ENCODE measurements at places on chromosomes 6 and 20. TPM values are rescaled to one million over a fixed set of nuclear protein-coding genes. Genes with fewer than 3 reads are reported as not detected.

GRCh38 chr6:44224029-44224964, 902 bp downstream of the SLC29A1 start:
- H3K27me3 ChIP-seq = no peaks in the 10 kb centered on the region
- peak overlapping the region; percentile 12 for H3K27ac ChIP-seq
- H3K4me1 ChIP-seq = peaks cover 40% of the 10 kb centered on the region
- peak; percentile 58 for DNase-seq
- peaks cover 15% of the 10 kb centered on the region for H3K36me3 ChIP-seq

DNA sequence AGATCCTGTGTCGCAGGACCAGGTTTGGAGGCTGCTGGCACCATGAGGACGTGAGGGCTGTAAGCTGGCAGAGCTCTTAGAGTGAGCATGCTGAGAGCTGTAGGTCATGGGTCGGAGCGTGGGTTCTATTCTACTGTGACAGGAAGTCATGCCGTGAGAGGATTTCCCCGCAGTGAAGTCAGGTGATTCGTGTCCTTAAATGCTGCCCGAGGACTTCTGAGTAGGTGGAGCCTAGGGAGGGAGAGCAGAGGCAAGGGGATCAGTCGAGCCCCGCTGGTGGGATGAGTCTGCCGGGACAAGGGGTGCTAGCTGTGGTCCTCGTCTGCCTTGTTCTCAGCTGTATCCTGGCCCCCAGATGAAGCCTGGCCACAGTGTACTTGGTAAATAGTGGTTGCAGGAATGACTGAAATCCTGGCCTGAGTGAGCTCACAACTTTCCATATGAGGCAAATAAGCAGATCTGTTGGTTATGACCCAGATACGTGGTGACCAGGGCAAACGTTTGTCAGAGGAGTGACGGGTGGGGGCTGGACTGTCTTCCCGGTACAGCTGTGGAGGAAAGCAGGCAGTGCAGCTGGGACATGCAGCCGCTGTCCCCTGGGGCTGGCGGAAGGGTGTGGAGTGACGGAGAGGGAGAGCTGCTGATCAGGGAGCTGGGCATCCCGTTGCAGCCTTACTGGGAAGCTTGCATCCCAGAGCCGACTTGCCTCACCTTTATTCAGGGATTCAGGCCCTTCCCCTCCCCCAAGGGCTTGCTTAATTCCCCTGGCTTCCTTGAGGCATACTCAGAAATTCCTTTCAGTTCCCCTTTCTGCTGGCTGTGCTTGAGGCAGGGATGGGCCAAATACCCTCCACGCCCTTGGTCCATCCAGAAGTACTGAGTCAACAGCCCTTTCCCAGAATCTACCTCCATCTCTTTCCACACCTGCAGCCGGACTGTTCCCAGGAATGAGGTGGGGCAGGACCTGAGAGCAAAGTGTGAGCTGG, 250.9 kb upstream of the RREB1 start:
- H3K27ac ChIP-seq = peak overlapping the region; percentile 92
- no peaks in the 10 kb centered on the region for H3K36me3 ChIP-seq
- peak; percentile 84 for DNase-seq

- H3K4me1 ChIP-seq = no peaks in the 10 kb centered on the region
- H3K27me3 ChIP-seq = no peaks in the 10 kb centered on the region
- H3K4me3 ChIP-seq = no peak overlapping the region
- no peaks in the 10 kb centered on the region for H3K36me3 ChIP-seq
- H3K27ac ChIP-seq = no peak overlapping the region
These were observed 80.3 kb upstream of the BMP5 start for GRCh38 chr6:55955684-55956083.

DNA sequence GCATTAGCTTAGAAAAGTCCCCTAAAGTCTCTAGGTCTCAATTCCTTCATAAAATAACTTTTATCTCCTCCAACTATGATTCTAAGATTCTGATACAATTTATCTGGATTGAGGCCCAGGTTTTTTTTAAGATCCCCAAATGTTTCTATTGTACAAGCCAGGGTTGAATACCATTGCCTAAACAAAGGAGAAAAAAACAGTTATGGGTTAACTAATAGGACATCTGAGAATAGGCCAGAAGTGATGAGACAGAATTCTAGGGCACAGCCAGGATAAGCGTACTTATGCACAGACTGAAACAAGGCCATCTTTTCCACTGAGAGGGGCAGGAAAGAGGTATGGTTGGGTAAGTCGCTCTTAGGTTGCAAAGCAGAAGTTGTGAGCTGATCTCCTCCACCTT, 26.4 kb downstream of the EPB41L2 start:
- H3K27ac ChIP-seq = no peak overlapping the region
- no peaks in the 10 kb centered on the region for H3K27me3 ChIP-seq
- no peaks in the 10 kb centered on the region for H3K36me3 ChIP-seq

Gene KCNK17
- not detected for total RNA-seq
